ENCODE measurements at places on chromosomes 5 and 9.

DNA sequence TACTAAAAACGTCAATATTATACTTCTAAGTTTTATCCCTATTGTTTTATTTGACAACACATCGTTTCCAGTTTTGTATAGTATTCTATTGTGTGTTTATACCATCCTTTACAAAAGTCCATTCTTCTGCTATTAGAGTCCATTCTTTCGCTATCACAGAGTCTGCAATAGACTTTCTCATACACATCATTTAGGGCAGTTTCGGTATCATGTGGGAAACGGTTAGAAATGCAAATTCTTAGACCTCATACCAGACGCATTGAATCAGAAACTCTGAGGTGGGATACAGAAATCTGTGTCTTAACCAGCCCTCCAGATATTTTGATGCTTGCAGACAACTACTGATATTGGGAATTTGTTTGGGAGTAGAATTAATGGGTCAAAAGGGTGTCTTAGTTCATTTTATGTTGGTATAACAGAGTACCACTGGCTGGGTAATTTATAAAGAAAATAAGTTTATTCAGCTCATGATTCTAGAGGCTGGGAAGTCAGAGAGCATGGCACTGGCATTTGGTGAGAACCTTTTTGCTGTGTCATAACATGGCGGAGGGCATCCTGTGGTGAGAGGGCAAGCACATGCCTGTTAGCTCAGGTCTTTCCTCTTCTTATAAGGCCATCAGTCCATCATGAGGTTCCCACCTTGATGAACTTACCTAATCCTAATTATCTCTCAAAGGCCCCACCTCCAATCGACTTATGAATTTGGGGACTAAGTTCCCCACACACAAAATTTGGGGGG is 21.1 kb downstream of the CARTPT start:
- DNase-seq = no peak

- no peak for DNase-seq
Measured at GRCh38 chr5:172506921-172507320, 52.6 kb upstream of the SH3PXD2B start.

DNA sequence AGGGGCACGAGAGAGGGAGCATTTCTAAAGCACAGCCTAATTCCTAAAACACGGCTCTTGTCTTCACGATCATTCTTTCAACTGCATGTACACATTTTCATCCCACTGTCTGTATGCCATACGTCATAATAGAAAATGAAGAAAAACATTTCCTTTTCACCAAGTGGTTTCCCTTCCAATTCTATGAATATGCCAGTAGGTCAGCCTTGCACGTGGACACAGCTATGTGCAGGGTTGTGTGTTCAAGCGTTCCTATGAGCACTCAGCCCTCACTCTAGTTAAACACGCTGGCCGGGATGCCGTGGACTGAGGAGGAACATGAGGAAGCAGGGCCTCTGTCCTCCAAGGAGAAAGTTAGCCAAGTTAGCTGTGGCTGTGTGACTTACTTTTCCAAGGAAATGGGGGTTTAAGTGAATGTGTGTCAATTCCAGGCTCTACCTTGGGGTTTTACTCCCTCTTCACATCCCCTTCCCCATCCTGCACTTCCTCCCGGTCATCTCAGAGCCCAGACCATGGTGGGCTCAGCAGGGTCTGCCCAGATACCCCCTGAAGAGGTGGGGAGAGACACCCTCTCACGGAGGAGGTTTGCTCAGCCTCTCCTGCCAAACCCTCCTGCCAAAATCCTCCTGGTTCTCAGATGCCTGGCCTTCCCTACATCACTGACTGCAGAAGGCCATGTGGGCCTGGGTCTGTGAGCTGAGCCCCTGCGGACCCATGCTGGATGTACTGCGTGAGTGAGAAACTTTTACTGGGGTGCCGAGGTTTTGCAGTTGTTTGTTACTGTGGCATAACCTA is 230.6 kb downstream of the FSTL4 start:
- no peak for DNase-seq

DNA sequence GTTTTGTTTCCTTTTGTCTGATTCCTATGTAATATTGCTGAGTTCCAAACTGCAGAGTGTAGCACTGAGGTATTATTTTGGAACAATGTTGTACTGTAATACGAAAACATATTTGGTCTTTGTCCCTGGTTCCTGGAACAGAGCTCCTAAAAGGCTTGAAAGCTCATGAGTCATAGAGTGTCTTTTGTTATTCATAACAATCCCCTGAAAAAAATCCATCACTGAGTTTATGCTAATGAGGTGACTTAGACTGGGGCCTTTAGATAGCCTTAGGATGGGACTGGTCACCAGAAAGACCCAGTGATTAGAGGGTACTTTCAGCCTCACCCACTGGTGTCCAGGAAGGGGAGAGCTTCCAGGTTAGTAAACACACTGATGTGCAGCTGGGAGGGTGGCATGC is 132.7 kb upstream of the POU5F2 start:
- no peak for DNase-seq

- DNase-seq = no peak
Measured at GRCh38 chr5:125150041-125150669, 403.7 kb upstream of the ZNF608 start.

GRCh38 chr5:35880156-35880555 is 23.5 kb downstream of the IL7R start:
- DNase-seq = no peak

DNA sequence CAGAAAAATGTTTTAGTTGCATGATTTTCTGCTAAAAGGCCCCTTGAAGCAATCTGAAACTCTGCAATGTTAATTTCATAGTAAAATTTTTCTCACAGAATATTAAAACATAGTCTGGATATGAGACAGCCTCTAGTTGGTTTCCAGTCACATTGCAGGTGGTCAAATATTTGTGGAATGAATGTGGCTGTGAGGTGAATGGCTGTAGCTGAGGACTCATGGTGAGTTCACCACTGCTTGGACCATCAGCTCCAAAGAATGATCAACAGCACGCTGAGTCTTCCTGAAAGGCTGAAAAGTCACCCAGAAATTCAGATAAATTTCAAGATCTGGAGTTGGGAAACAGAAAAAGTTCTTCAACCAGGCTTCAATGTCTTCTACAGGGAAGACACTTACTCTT is 79.8 kb downstream of the MAT2B start:
- DNase-seq = no peak

DNA sequence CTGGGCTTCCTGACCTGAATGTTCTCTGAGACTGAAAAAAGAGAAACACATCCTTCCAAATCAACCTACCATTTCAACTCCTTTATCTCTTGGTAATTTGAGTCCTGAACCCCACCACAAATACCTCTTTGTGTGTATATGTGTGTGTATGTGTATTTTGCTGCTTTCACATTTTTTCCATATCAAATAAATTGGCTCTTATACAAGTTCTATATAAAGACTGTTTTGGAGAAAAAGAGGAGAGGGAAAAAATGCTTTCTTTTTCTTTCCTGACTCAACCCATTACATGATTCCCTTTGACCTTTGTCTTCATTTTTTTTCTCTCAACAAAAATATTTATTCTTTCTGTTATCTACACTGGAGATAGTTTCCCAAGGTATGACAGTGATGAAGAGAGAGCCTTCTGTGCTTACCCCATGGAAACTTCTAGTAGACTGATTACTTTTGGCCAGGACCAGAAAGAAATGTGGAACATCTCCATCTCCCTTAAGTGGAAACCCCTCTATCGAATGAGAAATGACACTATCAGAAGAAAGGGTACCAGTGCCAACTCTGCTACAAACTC is 85.3 kb downstream of the PAPPA start:
- no peak for DNase-seq

- DNase-seq = no peak
Measured at GRCh38 chr9:123735376-123735775, 194.6 kb downstream of the DENND1A start.

DNA sequence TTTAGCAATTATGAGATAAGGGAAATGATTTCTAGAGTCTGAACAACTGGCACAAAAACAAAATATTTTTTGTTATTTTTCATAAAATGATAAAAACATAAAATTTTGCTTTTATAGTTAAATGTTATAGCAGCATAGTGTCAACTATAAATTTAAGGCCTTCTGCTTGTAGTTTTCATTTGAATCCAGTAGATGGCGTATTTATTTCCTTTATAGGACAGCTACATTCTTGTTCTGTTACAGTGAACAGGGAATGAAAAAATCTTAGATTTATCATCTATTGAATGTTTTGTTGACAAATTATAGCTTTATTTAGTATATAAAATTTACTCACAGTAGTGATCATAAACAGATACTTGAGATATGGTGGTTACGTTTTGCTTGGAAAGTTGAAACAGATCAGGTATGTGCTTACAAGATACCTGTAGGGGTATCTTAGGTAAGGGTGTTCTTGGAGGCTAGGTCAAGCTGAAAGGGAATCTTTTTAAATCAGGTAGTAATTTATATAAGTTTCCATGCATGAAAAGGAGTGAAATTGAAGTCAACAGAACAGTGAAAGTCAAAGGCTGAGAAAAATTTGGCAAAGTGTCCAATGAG is 239.3 kb upstream of the GRIN3A start:
- no peak for DNase-seq

GRCh38 chr9:130429381-130429780 is 15.4 kb upstream of the ASS1 start:
- no peak for DNase-seq

DNA sequence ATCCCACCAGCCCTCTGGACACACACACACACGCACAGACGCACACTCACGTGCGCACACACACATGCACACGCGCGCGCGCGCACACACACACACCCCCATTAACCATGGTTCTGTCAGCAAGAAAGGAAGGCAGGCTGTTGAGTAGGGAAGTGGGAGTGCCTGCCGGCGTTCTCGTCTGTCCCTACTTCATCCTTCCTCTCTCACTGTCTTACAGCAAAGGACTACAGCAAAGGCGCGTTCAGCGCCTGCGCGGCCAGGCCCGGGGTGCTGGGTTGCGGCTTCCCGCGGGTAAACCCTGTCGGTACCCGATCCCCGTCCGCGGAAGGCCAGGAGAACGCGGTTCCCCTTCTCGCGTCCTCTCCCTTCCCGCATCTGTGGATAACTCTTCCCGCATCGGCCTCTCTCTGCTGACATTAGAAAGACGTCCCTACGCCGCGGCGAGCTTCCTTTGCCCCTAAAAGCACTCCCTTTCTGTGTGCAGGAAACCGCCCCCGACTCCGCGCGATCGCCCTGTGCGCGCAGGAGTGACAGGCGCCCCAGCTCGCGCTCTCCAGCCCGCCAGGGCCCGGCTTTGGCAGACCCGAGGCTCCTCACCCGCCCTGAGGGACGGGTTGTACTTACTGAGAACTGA is 219.2 kb downstream of the AGTPBP1 start:
- DNase-seq = no peak

DNA sequence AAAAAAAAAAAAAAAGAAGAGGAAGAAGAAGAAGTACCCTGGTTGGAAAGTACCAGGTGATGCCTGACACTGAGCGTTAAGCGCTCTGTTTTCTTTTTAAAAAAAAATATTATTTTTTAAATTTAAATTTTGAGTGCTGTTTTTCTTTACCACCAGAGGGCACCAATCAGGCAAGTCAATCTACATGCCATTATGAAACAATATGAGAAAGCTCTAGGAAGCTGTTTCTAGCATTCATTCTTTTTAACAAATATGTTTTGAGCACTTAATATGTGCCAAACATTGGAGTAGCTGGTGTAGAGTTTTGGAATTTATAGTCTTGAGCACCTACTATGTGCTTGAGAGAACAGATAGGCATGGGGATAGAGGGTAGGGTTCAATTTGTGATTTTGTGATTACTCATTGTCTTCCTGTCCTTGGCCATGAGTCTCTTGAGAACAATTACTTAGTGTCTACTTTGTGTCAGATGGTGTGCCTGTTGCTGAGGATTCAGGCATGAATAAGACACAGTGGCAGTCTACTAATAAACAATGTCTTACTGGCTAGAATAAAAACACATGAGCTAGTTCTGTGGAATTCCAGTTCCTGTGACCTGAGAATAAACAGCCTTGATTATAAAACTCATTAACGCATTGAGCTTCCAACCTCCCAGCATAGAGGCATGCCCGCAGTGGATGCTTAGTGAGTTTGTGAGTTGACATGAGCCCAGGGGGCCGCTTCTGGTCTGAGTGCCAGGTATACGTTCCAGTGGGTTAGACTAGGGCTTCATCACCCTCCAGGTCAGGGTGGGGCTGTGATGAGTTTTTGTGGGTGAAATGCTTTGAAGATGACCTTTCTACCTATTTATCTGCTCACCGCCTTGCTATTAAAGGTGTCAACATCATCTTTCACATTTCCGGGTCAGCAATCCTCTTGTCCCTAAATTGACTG is 3.0 kb upstream of the UBE2R2 start:
- peak; percentile 78 for DNase-seq

DNA sequence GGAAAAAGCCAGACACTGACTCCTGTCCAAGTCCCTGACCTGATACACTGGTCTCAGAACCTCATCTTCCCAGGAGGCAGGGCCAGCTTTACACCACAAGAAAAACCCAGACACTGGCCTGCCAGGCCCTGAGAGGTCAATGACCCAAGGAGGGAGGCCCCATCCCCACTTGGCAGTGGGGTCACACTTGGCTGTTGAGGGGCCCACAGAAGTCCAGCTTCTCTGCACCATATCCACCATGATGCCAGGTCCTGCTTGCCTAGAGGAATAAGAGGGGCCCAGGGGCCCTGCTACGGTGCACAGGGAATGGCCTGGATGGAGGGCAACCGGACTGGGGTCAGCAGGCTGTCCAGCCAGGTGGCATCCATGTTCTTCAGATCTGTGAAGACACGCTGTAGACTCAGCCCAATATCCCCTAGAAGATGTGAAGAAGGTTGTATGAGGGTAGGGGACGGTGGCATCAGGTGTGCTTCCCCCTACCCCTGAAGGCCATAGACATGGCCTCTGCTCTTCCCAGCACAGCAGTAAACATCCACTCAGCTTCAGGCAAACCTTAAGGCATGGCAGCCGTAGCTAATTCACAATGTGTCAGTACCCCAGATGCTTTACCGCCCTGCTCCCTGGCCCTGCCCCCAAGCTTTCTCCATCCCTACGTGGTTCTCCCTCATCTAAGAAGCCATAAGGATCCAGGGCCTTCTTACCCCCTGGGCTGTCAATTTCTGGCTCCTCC is 6.7 kb downstream of the IRF1 start:
- DNase-seq = no peak

DNA sequence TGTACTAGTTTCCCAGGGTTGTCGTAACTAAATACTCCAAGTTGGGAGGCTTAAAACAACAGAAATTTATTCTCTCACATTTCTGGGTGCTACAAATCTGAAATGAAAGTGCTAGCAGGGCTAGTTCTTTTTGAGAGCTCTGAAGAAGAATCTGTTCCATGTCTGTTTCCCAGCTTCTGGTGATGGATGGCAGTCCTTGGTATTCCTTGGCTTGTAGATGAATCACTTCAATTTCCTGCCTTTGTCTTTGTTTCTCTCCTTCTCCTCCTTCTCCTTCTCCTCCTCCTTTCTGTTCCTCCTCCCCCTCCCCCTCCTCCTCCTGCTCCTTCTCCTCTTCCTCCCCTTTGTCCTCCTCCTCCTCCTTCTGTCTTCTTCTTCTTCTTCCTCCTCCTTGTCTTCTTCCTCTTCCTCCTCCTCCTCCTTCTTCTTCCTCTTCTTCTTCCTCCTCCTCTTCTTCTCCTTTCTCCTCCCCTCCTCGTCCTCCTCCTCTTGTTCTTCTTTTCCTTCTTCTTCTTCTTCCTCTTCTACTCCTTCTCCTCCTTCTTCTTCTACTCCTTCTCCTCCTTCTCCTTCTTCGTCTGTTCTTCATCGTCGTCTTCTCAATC is 104.7 kb upstream of the ANKRD55 start:
- DNase-seq = no peak

Measured in GM04503 (cell line).